ENCODE measurements at places on chromosomes 3 and 15.

GRCh38 chr15:90701880-90702630, 15.1 kb upstream of the BLM start:
- no peak for DNase-seq

GRCh38 chr15:94457661-94458060, 226.3 kb downstream of the MCTP2 start:
- no peak for DNase-seq

DNA sequence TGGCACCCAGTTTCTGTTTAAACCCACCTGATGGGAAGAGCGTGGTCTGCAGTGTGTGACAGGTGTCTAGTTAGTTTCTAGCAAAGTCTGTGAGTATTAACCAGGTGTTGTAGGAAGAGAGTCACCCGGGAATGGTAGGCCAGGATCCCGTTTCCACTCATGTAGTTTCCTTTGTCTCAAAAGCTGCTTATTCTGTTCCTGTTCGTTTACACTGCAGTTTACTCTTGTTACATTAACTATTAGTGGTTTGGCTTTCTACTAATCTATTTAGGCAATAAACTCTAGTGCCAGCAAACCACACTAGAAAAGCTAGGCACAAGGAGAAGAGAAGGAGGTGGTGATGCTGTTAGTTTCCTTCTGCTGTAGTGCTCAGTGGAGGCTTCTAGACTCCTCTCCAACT, 32.7 kb downstream of the WDR76 start:
- DNase-seq: no peak

DNA sequence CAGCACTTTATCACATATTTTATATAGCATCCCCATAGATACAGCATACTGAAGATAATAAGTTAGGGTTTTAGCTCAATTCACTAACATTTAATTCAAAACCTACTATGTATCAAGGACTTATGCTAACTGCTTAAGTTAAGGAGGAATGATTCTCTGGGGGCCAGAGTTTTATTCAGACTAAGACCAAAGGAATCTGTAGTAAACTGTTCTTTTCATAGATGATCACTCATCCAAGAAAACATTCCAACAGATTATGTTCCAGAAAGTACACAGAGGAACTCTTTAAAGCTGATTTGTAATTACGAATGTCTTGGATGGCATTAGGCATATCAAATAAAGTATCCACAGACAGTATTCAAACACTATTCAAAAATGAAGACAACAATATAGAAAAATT, 226.4 kb downstream of the SCAPER start:
- DNase-seq: peak; percentile 4

GRCh38 chr3:151483961-151484520, 23.2 kb upstream of the IGSF10 start:
- no peak for DNase-seq

- no peak for DNase-seq
Observed at GRCh38 chr15:47685141-47685870, 32.0 kb upstream of the SEMA6D start.

- DNase-seq: no peak
Observed at GRCh38 chr3:124491098-124491497, 239.2 kb upstream of the UMPS start.

- DNase-seq: no peak
Observed at GRCh38 chr3:179565496-179565895, 2.8 kb downstream of the ACTL6A start.

- DNase-seq: no peak
Observed at GRCh38 chr3:65672871-65673815, 365.6 kb downstream of the MAGI1 start.

GRCh38 chr3:194572143-194572789, 61.0 kb downstream of the TMEM44 start:
- peak; percentile 88 for DNase-seq

- peak; percentile 8 for DNase-seq
Observed at GRCh38 chr15:83322061-83322460, 37.6 kb upstream of the BNC1 start.

- DNase-seq: peak; percentile 25
Observed at GRCh38 chr3:135565546-135565945, 400.0 kb upstream of the PPP2R3A start.

GRCh38 chr3:4950948-4951347, 28.3 kb upstream of the BHLHE40 start:
- no peak for DNase-seq

GRCh38 chr3:46276497-46277099, 34.3 kb downstream of the CCR3 start:
- no peak for DNase-seq

GRCh38 chr3:52121813-52122212, 32.4 kb downstream of the POC1A start:
- peak; percentile 49 for DNase-seq

DNA sequence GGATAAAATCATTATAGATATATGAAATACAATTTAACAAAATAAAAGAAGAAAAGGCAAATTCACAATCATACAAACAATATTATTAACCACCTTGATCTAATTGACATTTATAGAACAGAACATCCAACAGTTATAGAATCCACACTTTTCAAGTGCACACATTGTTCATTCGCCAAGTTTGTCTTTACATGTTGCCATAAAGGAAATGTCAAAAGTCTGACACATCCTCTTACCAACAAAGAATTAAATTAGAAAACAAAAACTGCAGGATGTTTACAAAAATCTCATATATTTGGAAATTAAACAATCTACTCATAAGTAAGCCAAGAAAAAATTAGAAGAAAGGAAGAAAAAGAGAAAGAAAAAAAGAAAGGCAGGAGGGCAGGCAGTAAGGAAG, 909.2 kb upstream of the EPHA6 start:
- DNase-seq: no peak

DNA sequence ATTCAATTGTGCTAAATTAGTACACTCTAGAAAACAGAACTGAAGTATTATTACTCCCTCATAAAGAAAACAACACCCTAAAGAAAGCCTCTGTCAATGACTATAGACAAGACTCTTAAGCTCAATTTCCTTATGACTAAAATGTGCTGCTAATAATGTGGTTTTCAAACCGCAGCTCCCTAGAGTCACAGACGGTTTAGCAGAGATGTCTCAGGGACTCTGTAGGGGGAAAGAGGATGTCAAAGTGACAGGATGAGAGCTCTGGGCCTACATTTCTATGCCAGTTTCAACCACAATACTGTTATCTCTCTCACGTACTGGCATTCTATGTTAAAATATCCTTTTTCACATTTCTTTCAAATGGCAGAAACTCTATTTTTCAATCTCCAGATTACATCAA, 37.6 kb upstream of the WDR49 start:
- peak; percentile 9 for DNase-seq

GRCh38 chr3:185216607-185216958, 37.3 kb downstream of the EHHADH start:
- no peak for DNase-seq

- DNase-seq: peak; percentile 26
Observed at GRCh38 chr3:57706462-57706861, 13.6 kb upstream of the DENND6A start.

GRCh38 chr3:119562307-119562961, 3.0 kb upstream of the CD80 start:
- no peak for DNase-seq

DNA sequence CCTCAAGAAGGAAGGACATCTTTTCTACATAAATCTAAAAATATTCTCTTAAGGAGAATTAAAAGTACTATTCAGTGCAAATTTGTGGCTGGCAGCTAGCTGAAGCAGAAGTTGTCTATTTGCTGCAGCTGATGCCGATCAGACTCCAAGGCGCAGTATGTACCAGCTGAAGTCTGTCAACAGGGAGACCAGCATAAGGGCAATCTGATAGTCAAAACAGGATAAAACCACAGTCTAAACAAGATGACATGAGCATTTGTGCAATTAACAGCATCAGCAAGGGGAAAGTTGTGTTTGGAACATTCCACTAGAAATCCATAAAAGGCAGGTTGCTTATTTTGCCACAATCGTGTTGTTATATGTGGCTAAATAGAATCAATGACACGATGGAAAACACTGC, 198.2 kb upstream of the ROBO2 start:
- DNase-seq: no peak

GRCh38 chr3:45582430-45582829, 12.1 kb upstream of the LIMD1 start:
- peak; percentile 49 for DNase-seq

DNA sequence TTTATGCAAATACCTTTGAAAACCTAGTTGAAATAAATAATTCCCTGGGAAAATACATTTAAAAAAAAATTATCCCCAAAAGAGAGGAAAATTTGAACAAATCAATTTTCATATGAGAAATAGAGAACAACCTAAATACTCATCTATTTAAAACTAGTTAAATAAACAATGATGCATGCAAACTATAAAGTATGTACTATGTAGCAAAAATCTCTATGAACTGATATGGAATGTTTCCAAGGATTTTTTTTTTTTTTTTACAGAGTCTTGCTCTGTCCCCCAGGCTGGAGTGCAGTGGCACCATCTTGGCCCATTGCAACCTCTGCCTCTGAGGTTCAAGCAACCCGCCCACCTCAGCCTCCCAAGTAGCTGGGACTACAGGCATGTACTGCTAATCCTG, 27.2 kb upstream of the B3GALNT1 start:
- DNase-seq: no peak

- DNase-seq: no peak
Observed at GRCh38 chr3:161766331-161766730, 269.7 kb downstream of the OTOL1 start.
